COR-L47 (cell line): ENCODE measurements at places on chromosomes 5 and 9.

GRCh38 chr5:157778121-157778805 lies 34.8 kb downstream of the LSM11 start:
- peak; percentile 39 for DNase-seq

DNA sequence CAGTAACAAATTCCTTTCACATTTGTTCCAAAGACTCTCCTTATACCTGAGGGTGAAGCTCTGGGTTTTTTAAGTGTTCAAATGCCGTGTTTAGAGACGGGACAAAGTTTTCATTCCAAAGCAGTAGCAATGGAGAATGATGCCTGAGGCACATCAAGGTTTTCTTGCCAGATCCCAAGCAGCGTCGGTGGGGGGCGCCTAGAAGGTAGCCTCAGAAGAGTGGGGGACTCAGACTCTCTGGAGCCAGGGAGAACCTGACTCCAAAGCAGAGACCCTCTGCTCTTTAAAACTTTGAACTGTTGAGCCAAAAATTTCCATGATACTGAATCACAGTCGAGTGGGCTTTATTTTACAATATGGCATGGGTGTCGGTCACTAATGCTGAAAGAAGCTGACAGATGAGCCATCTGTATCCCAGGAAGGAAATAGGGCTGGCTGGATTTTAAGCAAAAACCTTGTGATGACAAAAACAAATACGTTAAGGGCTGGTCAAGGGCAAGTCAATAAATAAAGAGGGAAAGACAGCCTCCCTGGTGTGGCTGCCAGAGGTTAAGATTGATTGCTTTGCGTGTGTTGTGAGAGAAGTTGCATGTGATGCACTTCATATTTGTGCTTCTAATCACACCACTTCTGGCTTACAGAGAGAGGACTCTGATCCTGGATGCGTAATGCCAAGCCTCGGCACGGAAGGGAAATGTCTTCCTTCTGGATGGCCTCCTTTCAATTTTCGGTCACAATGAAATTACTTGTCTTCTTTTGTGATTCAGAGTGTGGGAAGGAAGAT lies 161.1 kb upstream of the EFNA5 start:
- peak; percentile 21 for DNase-seq

GRCh38 chr9:119278171-119278570 lies 91.1 kb downstream of the BRINP1 start:
- peak; percentile 14 for DNase-seq

DNA sequence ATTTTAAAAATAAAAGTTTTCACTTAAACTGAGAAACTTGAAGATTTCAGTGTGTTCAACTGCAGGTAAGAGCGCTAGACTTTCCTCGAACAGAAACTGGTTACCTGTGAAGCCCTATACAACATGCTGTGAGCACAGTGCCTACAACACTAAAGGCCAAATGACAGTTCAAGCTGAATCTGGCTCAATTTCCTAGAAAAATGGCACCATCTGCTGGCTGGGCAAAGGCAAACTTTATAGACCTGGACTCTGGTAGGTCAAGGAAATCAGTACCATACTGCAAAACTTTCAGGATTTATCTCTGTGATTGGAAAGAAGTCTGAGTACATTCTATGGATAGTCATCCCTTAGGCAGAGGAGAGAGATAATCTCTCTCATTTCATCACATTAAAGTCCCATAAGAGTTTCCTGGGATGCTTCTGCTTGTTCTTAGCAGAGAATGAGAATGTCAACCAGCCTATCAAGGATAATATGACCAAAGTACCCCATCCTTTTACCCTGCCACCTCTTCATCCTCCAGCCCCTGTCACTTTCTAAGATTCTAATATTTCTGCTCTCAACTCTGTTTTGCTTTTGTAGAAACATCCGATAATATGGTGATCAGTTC lies 31.8 kb upstream of the FOXB2 start:
- DNase-seq, result peak; percentile 77

DNA sequence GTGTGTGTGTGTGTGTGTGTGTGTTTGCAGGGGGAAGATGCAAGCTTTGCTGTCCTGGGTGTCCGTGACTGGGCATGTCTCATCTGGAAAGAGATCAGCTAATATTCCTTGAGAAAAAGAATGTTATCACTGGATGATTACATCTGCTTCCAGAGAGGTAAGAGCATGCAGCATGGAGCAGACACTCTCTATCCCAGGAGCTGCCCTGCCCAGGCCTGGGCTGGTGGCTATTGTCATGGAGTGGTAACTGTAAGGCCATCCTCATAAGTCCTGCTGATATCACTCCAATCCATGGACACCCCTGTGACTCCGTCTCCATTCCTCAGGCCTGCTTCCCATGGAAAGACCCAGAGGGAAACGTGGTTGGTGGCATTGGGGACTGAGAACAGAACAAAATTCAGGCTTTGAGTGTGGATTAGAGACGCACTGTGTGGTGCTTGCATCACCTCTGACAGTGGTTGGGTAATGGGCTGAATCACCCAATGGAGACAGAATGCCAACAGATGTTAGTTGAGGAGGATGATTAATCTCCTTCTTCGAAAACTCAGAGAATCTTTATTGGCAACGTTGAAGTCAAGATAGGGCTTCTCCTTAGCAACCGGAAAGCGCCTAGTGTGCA lies 52.0 kb upstream of the KCNIP1 start:
- DNase-seq, result no peak

GRCh38 chr5:5492087-5492933 lies 69.8 kb downstream of the ICE1 start:
- DNase-seq, result peak; percentile 19

DNA sequence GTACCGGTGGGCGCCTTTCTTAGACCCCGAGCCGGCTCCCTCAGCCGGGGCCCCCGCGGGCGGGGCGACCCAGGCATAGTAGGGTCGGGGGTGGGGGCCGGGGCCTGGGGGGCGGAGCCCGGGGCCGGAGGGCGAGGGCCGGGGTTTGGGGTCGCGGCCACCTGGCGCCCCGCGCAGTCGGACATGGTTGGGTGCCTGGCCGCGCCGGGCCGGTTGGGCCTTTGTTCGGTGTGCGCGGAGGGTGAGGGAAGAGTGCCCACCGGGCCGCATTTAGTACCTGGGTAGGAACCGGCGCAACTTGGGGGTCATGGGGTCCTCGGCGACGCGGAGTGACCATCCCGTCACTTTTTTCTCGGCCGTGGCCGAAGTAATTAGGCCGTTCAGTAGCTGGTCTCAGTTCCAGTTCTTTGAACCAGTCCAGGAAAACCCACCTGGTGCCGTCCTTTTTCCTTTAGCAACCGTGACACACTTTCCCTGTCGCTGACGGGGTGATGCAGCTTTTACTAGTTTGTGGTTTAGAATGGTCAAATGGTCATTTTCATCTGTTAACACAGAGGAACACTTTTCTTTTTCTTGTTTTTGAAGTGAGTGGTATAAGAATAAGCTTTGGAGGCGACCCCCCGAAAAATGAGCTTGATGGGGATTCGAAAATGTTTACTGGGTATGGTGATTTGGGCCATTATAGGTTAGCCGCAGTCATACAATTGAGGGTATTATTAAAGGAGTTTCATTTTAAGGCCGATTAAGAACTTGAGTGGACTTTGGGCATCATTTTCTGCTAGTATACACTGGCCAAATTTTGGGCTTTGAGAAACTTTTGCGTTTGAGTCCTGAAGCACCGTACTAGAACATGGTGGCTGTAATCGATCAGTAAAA lies 589 bp downstream of the CKS2 start:
- DNase-seq, result no peak

GRCh38 chr9:117945286-117945685 lies 241.1 kb downstream of the TLR4 start:
- DNase-seq, result no peak
